Urinary bladder (tissue), 4 donors: ENCODE measurements at places on chromosomes 11 and 22.

GRCh38 chr11:99759787-99760186 is 739.0 kb downstream of the CNTN5 start:
- DNase-seq: no peak

DNA sequence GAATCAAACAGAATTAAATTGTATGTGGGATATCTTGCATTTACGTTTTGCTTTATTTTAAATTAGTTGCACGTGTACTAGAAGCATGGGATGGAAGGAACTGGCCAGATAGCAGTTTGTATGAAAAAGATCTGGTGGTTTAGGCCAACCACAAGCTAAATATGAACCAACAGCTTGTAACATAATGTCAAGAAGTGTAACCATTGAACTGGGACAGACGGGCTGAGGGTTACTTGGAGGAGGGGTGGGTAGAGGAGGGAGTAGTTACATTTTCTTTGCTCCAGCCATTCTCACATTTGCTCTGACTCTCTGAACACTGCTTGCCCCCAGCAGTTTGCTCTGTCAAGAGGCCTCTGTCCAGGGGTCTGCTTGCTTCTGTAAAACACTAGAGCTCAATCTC is 31.7 kb upstream of the CXCR5 start:
- no peak for DNase-seq

GRCh38 chr11:19472679-19473078 is 231.9 kb upstream of the E2F8 start:
- no peak for DNase-seq

GRCh38 chr22:31537019-31537535 is 40.7 kb downstream of the SFI1 start:
- DNase-seq: no peak

- no peak for DNase-seq
These were observed 15.3 kb upstream of the PTS start for GRCh38 chr11:112210890-112211289.

GRCh38 chr11:68812526-68812925 is 29.2 kb downstream of the CPT1A start:
- no peak for DNase-seq

GRCh38 chr22:30780026-30780425 is 85.4 kb downstream of the OSBP2 start:
- no peak for DNase-seq

GRCh38 chr11:12723421-12724300 is 49.4 kb downstream of the TEAD1 start:
- DNase-seq: peak; percentile 85

DNA sequence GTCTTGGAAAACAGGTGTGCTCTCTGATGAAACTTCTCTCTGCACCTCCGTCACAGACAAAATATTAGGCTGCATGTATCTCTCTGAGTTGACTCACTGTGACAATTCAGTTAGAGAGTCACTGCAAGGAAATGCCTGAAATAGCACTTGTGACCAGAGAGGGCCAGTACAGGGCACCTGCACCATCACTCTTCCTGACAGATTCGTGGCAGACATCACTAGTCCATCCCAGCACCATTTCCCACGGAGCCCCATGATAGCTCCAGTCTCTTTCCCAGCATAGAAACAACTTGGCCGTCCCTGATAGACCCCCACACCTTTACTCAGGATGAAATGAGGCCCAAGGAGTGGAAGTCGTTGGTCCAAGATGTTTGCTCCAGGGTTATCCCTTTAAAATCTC is 73.3 kb upstream of the ISX start:
- DNase-seq: no peak

GRCh38 chr11:27596388-27596787 is 89.8 kb upstream of the LIN7C start:
- no peak for DNase-seq

DNA sequence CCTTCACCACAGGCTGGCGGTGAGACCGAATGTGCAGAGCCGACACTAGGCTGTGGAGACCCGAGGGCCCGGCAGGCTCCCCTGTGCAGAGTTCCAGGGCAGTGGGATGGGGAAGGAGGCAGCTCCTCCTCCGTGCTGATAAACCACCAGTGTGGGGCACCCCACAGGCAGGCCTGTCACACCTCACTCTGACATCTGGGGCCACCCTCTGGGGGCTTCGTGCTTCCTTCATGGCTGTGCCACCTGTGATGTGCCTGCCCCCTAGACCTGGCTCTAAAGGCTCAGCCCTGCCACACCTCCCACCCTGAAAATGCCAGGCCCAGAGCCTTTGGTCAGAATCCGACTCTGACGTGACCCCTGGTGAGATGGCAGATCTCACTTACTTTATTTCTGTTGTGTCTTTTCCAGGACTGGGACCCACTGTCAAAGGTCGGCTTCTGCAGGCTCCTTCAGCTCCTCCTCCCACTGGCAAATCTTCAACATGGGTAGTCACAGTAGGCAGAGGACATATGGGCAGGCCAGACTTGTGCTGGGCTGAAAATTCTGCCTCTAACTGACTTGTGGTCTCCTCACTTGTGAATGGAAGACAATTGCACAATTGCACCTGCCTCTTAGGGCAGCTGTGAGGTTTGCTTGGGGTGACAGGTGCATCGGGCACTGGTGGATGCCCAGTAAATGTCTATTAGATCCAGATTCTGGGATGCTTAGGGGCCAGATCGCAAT is 46.2 kb upstream of the TSKU start:
- no peak for DNase-seq

- DNase-seq: no peak
These were observed 13.9 kb downstream of the ZNF74 start for GRCh38 chr22:20407829-20408228.

- DNase-seq: no peak
These were observed 724 bp downstream of the ARFIP2 start for GRCh38 chr11:6480299-6480914.

- DNase-seq: no peak
These were observed 32.2 kb upstream of the OAF start for GRCh38 chr11:120178561-120179056.

GRCh38 chr22:19466126-19466716 is 12.8 kb downstream of the UFD1 start:
- DNase-seq: no peak
